ENCODE measurements at places on chromosomes 7 and 10. TPM values are rescaled to one million over a fixed set of nuclear protein-coding genes. Genes with fewer than 3 reads are reported as not detected.
A peak's percentile ranks its signal among the peaks of the same experiment; 100 is the strongest.

DNA sequence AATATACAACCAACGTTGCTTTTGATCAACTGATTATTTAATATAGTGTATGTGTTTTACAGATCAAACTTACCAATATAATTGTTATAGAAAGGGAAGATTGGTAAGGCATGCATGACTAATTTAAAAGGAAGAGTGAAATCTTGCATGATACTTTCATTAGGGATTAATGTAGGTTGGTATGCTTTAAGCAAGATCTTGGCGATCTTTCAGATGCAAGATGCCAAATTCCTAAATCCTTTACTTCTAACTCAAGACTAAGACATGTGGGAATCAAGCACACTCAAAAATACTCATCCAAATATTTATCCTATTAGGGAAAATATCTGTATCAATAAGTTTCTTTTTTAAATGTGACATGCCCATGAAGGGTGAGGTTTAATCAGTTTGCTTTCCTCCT, 321.4 kb upstream of the MEOX2 start:
- no peaks in the 10 kb centered on the region for H3K4me1 ChIP-seq
- H3K27ac ChIP-seq, result no peak overlapping the region
- no peaks in the 10 kb centered on the region for H3K27me3 ChIP-seq

- H3K4me3 ChIP-seq, result peak overlapping the region; percentile 82
- peaks cover 4% of the 10 kb centered on the region for H3K4me1 ChIP-seq
- H3K27ac ChIP-seq, result peak overlapping the region; percentile 89
- no peaks in the 10 kb centered on the region for H3K27me3 ChIP-seq
Observed at GRCh38 chr7:30285536-30286284, 1.3 kb downstream of the ZNRF2 start.

DNA sequence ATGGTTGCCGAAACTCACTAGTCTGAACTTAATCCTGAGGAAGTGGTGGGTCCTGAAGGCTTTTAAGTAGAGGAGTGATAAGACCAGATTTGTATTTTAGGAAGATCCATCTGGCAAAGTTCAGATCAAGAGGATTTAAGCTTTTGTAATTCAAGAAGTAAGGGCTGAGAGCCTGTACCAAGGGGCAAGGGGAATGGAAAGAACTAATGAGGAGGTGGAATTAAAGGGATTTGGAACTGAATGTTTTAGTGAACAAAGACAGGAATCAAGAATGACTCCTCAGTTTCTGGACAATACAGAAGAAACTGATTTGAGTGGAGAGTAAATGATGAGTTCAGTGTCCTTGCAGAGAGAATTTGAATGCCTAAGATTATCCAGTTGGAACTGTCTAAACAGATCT, 249.0 kb downstream of the C7orf25 start:
- DNase-seq, result no peak
- H3K4me1 ChIP-seq, result no peaks in the 10 kb centered on the region
- no peak overlapping the region for H3K4me3 ChIP-seq
- no peaks in the 10 kb centered on the region for H3K27me3 ChIP-seq
- H3K27ac ChIP-seq, result no peak overlapping the region

GRCh38 chr7:38438970-38439369, 165.5 kb upstream of the TARP start:
- H3K27me3 ChIP-seq, result no peaks in the 10 kb centered on the region
- H3K27ac ChIP-seq, result no peak overlapping the region
- no peak for DNase-seq
- H3K36me3 ChIP-seq, result no peaks in the 10 kb centered on the region

DNA sequence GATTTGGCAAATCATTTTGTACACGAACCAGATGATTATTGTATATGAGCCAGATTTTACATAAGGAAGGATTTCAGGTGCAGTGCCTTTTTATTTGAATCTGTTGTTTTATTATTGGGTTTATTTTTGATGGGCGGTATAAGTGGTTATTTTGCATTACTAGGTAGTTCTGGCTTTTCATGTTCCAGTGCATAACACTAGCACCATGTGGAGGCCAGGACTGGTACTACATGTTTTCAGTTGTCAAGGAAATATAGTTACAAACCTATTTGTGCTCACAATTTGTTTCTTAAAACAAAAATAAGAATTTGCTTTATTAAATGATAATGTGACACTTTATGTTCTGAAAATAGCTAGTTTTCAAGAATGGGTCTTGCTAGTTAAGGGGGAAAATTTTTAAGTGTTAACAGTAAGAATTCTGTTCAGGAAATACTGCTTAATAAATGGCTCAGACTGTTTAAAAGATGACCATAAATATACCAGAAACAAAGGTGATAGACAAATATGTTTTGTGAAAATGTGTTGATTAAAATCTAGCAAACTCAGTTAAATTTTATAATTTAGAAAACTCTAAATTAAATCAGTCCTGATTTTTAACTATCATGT, 7.1 kb upstream of the SEMA3E start:
- H3K27me3 ChIP-seq, result no peaks in the 10 kb centered on the region
- no peak overlapping the region for H3K4me3 ChIP-seq

Gene PHYH
- 103 TPM for polyA plus RNA-seq

Gene VSTM2A
- not detected for polyA plus RNA-seq

Gene UPP1
- polyA plus RNA-seq, result 10.1 TPM

Gene ITGA8
- polyA plus RNA-seq, result 0.46 TPM
